ENCODE measurements at places on chromosomes 3 and 15. TPM values are rescaled to one million over a fixed set of nuclear protein-coding genes. Genes with fewer than 3 reads are reported as not detected.

The CFAP20DC gene
- 12.8 TPM for total RNA-seq

The CHDH gene
- 3.0 TPM for total RNA-seq

The ELL3 gene
- total RNA-seq, result 2.7 TPM

The ADAMTS17 gene
- total RNA-seq, result 2.3 TPM

DNA sequence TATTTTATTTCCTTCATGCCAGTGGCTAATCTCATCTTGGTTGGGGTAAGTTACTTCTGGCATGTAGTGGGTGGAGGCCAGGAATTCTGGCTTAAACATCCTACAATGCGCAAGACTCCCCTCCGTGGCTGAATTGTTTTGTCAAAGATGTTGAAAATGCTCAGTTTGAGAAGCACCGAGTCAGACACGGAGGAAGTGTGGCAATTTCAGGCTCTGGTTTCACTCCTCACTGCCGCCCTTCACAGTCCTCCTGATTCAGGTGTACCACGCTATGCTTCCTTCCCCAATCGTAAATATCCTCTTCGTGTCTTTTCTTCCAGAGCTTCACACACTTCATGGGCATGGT lies 150.7 kb downstream of the OPA1 start:
- DNase-seq, result no peak

GRCh38 chr3:51371943-51372557 lies 13.0 kb upstream of the MANF start:
- peak; percentile 69 for DNase-seq

- peak; percentile 18 for DNase-seq
These were observed 181.7 kb upstream of the NSMCE3 start for GRCh38 chr15:29451201-29451781.

- DNase-seq, result no peak
These were observed 634 bp downstream of the ZMAT3 start for GRCh38 chr3:179071027-179071322.

GRCh38 chr3:47601281-47601680 lies 22.6 kb upstream of the CSPG5 start:
- DNase-seq, result no peak
